ENCODE measurements at places on chromosomes 5 and 9. TPM values are rescaled to one million over a fixed set of nuclear protein-coding genes. Genes with fewer than 3 reads are reported as not detected.

Gene PCDHAC1
- polyA plus RNA-seq, result not detected

Gene SH3GL2
- polyA plus RNA-seq, result 0.60 TPM

Gene CEL
- 1.0 TPM for polyA plus RNA-seq

Gene EXOSC3
- 29.1 TPM for polyA plus RNA-seq

Gene CRHBP
- 0.92 TPM for polyA plus RNA-seq

Gene MARVELD2
- 4.2 TPM for polyA plus RNA-seq

Gene IGIP
- polyA plus RNA-seq, result 3.9 TPM

Gene GABRA6
- polyA plus RNA-seq, result not detected

Gene TMEM8B
- polyA plus RNA-seq, result 4.2 TPM

Measured in sigmoid colon (tissue), 7 donors.